Stimulated activated naive CD4-positive, alpha-beta T cell (primary cell): ENCODE measurements at places on chromosomes 1 and 21.

DNA sequence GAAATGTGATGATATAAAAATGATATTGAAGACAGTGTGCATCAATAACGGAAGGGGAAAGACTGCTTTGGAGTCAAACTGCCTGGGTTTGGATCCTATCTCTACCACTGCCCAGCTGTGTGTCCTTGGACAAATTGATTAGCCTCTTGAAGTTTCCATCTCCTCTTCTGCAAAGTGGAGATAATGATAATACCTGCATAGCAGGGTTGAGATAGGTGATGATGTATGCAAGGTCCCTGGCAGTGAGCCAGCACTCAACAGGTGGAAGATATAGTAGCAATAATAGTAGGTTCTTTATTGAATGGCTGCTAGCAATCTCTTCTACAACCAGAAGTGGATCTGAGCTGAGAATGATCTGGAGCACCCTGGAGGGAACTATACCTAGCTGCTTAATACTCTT lies 166.7 kb downstream of the MIS18A start:
- no peak for DNase-seq

GRCh38 chr1:171922999-171923398 lies 81.7 kb downstream of the DNM3 start:
- DNase-seq = no peak

DNA sequence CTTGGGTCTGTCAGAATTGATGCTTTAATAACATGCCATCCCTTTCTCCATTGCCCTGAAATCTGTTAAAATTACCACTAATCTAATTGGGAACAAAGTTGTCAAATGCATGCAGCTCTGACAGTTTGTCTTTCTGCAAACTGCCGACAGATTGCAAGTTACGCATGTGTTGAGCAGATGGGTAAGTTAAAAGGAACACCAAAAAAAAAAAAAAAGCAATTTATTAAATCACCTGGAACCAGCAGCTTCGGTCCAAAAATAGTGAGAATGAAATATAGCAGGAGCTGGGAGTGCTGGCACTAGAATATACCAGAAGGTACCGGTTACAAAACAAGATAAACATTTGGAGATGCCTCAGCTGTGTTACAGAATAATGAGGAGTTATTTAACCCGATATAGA lies 149.6 kb upstream of the C1orf87 start:
- DNase-seq = no peak

- no peak for DNase-seq
These were observed 154.1 kb downstream of the HIVEP3 start for GRCh38 chr1:41764656-41765055.

DNA sequence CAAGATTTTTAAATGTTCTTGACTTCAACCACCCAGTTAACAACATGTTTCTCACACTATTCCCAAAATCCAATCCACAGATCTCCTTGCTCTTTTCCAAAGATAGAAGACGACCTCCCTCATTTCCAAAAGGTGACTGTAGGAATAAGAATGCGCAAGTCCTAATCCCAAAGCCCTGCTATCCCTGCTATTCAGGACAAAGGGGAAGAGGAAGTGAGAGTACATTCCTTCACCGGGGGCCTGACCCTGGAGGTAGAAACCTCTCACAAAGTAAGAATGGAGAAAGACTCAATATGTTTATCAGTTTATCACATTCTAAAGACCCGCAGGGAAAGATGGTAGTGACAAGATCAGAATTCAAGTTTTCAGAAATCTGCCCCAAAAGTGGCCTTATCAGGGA lies 55.7 kb downstream of the PLEKHA6 start:
- no peak for DNase-seq

GRCh38 chr1:160210561-160210960 lies 5.4 kb downstream of the PEA15 start:
- DNase-seq = no peak

DNA sequence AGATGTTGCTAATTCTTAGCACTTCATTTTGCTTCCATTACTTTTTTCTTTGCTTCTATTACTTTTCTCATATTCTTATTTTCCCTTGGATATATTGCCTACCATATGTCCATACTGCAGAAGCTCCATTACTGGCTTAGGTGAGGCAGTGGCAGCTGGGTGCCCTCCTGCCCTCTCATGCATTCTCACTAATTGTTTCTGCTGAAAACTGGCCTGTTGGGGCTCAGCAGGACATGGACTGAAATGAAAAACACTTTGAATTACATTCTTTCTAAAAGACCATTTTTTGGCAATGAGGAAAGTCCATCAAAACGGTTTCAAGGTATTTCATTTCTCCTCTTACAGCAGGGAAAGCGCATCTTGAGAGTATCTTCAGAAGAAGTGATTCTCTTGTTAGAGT lies 122.9 kb downstream of the MAST2 start:
- DNase-seq = no peak

GRCh38 chr1:14061722-14062121 lies 361.7 kb downstream of the PRDM2 start:
- DNase-seq = no peak
